ENCODE measurements at places on chromosomes 3 and 15.
A peak's percentile ranks its signal among the peaks of the same experiment; 100 is the strongest.

- DNase-seq: no peak
Observed at GRCh38 chr15:79644091-79644490, 212.0 kb downstream of the MINAR1 start.

DNA sequence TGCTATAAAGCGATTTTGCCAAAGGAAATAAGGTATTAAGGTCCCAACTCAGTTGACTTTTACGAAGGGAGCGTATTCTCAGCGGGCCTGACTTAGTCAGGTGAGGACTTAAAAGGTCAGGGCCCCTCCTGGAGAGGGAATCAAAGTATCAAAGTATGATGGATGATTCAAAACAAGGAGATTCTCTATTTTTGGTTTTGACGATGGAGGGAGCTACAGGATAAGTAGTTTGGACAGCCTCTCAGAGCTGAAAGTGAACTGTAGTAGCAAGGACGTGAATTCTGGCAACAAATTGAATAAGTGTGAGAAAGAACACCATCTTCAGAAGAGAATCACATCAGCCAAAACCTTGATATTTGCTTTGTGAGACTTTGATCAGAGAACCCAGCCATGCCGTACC is 1186.5 kb downstream of the SI start:
- no peak for DNase-seq

DNA sequence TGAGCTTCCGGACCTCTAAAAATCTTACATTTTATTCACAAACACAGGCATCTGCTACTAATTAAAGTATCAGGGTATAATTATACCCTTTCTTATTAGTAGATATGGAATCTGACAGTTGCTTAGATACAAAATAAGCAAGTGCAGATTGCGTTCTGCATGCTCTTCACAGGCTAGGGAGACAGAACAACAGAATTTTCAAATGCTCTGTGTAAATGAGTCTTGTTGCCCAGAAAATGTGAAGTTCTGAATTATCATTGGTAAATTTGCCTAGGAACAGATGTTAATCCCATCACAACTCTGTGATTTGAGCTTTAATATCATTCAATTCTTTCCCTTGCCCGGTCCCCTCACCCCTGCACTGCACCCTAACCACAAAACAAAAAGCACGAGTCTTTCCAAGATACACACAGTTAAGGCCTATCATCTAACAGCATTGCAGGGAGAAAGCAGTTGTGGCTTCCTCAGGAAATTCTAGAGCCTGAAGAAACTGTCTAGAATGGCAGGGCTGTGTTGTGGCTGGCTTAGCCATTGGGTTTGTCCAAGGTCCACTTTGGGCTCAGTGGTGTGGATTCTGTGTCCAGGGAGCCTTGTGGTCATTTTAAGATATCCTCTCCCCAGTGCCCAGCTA is 119.8 kb downstream of the PDCD6IP start:
- DNase-seq: peak; percentile 65

- DNase-seq: no peak
Observed at GRCh38 chr3:54951405-54951804, 23.5 kb upstream of the LRTM1 start.

DNA sequence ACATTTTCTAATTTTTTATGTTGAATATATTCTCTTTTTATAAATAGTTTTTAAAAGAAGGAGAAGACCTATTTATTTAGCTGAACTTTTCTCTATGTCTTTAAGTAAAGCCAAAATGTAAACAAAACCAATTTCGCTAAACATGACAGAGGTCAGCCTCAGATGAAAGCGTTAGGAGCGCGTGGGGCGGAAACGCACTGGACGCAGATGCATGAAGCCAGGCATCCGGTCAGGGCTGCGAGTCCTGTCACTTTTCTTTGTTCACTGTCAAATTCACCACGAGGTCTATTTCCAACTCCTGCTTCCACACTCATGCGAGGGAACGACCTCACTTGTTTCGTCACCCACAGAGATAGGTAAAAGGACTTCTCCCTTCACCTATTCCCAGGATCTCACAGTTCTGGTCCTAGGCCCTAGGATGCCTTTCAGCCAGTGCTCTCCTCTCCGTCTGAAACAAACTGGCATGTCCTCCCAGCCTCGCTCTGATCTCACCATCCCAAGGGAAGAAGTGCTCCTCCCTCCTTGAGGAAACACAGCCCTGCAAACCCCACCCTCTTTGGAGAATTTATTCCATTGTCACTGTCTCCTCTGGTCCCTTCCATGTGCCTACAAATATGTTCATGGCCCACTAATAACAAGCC is 57.9 kb downstream of the ITGB5 start:
- DNase-seq: no peak

DNA sequence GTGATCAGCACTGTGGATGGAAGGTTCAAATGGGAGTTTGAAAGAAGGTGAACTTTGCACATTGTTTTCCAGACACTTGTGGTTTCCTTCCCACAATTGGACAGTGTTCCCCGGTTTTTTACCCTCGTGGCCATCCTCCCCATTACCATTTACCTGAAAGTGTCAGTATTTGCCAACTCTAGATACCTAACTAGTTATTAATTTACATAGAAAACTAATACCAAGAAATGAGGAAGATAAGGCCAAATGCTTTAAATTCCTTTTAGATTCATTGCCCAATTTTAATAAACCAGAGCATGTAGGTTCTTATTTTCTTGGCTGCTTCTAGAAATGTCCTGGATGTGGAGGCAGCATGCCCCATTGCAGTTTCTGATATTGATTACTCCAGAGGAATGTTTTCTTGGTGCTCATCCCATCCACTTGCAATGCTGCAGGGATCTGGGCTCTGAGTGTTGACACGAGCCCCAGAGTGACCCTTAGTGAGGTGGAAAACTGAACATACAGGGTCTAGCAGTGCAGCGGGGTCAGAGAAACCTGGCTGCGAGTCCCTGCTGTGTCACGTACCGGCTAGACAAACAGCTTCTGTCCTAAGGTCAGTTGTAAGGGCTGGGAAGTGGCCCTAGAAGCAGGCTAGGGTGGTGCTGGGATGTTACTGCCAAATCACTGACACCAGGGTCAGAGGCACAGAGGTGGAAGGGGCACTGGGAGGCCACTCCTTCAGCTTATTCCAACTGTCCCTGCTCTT is 23.5 kb downstream of the LSM3 start:
- no peak for DNase-seq

- no peak for DNase-seq
Observed at GRCh38 chr3:163863146-163863545, 1215.2 kb downstream of the SI start.

DNA sequence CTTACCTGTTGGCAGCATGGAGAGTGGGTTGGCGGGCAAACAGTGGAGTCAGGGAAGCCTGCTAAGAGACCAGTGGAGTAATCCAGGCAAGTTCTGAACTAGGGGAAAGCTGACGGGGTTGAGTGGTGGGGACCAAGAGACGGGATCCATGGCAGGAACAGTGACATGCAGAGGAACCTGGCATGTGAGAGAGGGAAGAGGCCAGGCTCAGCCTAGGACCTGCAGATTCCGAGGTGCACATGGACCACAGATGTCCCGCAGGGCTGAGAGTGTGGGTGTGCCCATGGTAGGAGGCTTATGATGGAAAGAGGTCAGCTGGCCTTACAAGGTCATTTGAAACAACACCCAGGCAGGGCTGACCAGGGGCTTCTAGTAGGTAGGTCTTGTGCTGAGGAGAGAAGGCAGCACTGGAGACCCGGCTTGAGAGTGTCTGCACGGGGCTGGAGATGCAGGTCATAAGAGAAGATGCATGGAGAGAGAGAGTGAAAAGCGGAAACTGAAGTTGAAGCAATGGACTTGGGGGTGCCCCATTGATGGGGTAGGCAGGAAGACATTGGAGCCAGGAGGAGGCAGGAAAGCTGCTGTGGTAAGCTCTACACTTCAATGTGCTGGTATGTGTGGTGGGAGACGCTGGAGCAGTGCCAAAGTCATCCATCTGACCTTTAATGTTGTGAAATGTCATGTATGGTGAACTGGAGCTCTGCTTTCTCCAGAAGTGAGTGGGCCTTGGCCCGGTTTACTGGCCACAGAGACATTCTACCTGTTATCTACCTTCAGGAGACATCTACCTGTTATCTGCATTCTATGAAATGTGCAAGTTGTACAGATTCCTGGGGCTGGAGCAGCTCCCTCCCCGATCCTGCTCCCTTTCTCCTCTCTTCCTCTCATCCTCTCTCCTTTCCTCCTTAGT is 4.6 kb downstream of the SPSB4 start:
- no peak for DNase-seq

DNA sequence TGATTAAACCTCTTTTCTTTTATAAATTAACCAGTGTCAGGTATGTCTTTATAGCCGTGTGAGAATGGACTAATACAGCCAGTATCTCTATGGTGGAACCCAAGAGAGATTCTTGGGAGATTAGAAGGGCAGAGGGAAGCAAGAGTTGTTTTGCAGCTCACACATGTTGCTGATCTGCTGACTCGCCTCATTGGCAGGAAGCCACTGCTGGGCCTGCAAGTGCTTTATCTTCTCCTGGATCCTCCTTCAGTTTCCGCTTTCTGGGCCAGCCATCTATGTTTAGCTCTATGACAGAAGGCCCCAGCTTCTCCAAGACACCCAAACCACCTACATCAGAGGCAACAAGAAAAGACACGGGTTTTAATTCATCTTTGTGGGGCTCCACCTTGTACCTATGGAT is 23.4 kb upstream of the GALNT15 start:
- DNase-seq: no peak

DNA sequence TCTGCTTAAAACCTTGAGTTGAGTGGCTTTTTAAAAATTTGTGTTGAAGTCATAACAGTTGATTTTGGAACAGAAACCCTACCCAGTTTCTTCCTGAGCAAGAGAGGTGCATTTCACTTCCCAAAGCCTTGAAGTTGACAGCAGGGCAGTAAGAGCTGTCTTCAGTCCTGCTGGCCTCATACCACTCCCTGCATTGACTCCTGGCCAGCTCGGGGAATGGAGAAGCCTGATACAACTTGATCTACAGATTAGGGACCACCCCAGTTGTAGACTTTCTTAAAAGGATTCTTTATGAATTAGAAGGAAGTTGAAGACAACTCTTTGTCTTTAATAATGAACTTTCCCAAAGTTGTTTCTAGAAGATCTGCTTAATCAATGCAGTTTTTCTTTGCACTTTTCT is 90.6 kb upstream of the FLNB start:
- no peak for DNase-seq
